CD4-positive, alpha-beta T cell treated with Interleukin-2 at 100 ng/mL for 4 hours (primary cell): ENCODE measurements at places on chromosomes 7 and 10.
A peak's percentile ranks its signal among the peaks of the same experiment; 100 is the strongest.

DNA sequence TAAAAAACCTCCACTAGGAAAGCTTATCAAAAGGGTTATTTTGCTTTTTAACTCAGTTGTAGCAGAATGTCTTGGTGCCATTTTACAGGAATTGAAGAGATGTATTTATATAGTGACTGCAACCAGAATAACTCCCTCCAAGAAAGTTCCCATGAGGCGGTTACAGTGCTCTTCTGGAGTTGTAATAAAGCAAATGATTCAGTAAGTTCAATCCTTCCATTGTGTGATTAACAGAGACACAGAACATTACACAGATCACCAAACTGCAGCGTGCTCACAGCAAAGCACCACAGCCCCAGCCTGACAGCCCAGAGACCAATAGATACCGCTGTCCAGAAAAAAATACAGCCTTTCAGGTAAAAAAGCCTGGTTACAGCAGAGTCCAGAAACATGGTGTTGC lies 21.9 kb upstream of the CABCOCO1 start:
- DNase-seq: no peak

DNA sequence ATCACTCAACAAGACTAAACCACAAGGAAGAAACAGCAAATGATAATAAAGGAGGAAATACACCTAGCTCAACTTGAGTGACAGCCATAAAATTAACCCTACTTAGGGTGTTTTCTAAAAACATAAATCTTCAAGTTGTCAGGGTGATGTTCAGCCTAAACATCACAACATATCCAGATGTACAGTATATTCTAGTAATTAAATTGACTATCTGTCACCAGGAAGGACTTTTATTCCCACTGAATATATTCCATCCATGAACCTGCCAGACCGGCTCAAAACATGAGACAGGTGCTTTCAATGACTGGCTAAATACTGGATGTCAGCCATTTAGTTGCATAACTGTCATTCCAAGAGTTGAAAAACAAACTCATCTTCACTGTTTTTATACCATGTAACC lies 298.1 kb upstream of the NEBL start:
- no peak for DNase-seq

- DNase-seq: peak; percentile 73
These were observed 29.8 kb downstream of the C10orf67 start for GRCh38 chr10:23314835-23315239.

DNA sequence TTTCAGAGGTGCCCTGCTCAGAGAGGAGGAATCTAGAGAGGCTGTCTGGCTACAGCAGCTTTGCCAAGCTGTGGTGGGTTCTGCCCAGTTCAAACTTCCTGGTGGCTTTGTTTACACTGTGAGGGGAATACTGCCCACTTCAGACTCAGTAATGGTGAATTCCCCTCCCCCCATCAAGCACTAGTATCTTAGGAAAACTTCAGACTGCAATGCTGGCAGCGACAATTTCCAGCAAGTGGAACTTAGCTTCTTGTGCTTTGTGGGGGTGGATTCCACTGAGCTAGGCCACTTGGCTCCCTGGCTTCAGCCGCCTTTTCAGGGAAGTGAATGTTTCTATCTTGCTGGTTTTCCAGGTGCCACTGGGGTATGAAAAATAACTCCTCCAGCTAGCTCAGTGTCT lies 42.8 kb downstream of the CYP2C8 start:
- no peak for DNase-seq

DNA sequence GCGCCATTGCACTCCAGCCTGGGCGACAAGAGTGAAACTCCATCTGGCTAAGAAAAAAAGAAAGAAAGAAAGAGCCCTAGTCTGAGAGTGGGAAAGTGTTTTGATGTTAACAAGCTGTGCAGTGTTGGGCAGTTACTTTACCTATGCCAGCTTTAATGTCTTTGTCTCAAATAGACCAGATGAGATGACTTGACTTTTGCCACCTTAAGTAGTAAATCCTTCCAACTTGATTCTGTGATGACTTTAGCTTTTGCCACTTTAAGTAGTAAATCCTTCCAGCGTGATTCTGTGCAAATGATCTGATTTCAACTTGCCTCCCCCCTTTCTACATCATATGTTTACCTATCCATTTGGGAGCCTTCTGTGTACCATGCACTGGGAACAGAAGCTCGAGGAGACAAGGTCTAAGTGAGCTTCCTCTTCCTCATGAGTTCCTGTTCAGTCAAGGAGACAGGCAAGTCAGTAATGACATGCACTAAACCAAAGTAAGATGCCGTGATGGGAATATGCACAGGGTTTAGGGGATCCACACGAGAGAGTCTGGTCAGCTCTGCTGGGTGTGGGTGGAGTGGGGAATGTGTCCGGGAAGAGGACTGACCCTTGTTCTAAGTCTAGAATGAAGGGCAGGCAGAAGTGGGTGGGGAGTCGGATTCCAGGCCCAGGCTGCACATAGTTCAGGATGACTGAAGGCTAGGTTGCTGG lies 17.2 kb downstream of the INPP5F start:
- no peak for DNase-seq

- DNase-seq: no peak
These were observed 135.2 kb downstream of the CYP26A1 start for GRCh38 chr10:93208717-93209464.

DNA sequence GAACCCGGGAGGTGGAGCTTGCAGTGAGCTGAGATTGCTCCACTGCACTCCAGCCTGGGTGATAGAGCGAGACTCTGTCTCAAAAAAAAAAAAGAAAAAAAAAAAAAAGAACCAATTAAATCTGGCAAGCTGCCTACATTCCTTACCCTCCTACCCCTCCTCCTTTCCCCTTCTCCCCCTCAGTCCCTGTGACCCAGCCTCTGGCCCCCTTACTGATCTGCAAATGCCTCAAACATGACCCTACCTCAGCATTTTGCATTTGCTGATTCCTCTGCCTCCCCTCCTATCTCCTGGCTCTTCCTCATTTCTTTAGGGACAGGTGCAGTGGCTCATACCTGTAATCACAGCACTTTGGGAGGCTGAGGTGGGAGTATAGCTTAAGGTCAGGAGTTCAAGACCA lies 19.3 kb downstream of the CDHR3 start:
- no peak for DNase-seq

GRCh38 chr7:18177815-18178660 lies 150.4 kb upstream of the PRPS1L1 start:
- no peak for DNase-seq

- DNase-seq: no peak
These were observed 33.1 kb downstream of the NAPEPLD start for GRCh38 chr7:103115771-103116170.

- no peak for DNase-seq
These were observed 145.4 kb downstream of the NEURL1 start for GRCh38 chr10:103638948-103639347.

- no peak for DNase-seq
These were observed 972 bp downstream of the PAOX start for GRCh38 chr10:133379801-133380666.

DNA sequence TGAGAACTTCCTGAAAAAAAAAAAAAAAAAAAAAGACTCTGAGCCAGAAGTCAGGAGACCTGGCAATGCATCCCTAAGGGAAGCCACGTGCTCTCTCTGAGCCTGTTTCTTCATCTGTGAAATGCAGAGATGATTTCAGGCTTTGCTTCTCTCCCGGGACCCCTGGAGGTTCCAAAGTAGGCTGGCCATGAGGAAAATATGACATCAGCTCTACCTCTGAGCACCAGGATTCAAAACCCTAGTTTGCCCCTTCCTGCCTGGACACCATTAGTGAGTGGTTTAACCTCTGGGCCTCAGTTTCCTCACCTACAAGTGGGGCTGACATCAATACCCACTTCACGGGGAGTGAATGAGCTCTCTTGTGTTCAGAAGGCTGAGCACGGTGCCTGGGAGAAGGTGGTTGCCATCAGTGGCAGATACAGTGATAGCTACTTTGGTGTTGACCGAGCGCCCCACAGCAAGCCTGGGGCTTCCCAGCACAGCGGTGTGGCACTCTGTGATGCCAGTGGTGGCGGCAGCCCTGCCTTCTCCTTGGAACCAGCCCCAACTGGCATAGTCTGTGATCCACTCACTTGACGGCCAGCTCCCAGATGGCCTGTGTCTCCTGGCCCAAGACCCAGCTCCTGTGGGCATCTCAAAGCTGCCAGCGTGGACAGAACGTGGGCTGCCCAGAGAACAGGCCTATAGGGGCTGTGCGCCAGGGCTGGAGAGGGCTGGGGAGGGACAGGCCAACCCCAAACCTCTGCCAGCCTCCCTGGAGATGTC lies 153.1 kb upstream of the UNC5B start:
- no peak for DNase-seq

- no peak for DNase-seq
These were observed 34.7 kb upstream of the KMT2E start for GRCh38 chr7:104979167-104979841.

- DNase-seq: no peak
These were observed 72.2 kb upstream of the DLX6 start for GRCh38 chr7:96933067-96933645.

DNA sequence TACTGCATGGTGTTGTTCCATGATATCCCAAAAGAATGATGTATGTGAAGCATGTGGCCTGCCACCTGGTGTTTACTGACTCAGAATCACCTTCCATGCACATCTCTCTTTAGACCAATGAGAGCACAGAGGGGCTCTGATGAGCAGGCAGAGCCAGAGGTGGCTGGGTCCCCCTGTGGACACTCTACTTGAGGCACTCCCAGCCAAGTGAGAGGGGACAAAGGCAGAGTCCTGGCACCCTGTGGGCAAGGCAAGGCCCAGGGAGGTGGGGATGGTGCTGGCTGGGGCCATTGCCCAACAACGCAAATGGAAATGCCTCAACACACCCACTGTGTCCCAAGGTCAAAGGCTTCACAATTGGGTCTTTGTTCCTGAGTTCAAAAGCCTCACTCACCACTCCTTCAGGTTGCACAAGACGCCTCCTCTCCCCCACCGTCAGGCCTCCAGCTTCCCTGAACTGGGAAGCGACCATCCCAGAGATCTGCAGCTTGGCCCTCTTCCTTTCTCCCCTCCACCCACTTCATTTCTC lies 164.6 kb downstream of the NEURL1 start:
- DNase-seq: no peak

- peak; percentile 61 for DNase-seq
These were observed 12.5 kb upstream of the EBLN1 start for GRCh38 chr10:22230158-22230833.

DNA sequence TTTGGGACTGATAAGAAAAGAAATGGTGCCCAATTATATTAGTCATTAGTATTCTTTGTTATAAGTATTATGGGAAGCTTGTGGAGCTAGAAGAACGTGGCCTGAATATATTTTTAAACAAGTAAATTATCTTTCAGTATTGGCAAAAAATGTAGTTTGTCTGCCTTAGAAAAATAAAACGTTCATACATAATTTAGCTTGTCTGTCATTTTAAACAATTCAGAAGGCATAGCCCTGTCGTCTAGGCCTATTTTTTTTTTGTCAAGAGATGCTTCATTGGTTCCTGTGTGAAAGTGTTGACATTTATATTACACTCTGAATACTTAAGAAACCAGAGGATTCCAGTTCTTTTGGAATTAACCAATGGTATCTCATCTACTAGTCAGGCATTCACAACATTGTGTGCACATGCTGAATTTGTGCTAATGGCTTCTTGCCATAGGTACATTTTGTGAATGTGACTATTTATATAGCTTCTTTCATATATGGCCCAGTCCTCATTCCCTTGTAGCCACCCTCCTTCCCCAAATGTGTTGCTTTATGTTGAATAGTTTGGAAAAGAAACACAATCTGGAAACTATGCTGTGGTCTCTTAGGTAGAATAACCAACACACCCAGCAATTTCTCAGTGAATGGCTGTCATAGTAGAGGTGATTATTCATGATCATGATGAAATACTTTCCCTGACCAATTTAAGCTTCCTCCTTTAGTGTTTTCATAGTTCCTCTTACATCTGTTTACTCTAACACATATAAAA lies 435.8 kb downstream of the EXOC4 start:
- DNase-seq: no peak

DNA sequence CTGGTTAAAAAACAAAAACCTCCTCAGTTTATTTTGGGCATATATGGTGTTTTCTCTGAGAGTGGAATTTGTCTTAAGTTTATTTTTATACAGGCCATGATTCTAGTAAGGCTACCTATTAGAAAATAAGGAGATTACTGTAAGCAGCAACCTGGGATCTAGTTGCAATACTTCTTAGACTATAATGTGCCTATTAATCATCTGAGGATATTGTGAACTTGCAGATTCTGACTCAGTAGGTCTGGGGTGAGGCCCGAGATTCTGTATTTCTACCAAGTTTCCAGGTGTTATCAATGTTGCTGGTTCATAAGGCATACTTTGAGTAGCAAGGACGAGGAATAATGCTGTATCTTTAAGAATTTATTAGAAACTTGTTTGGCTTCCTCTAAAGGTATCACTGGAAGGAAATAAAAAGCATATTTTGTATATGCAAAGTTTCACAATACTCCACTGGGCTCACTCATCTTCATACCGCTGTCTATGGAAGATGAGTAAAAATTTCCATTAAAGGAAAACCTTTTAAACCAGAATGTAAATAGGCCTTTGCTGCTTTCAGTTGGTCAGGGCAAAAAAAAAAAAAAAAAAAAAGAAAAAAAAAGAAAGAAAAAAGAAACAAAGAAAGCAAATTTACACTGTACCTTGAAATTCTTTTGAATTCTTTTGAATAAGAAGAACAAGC lies 105.8 kb downstream of the BMPER start:
- DNase-seq: no peak

- no peak for DNase-seq
These were observed 48.2 kb downstream of the SHOC2 start for GRCh38 chr10:110967645-110968044.

- no peak for DNase-seq
These were observed 82.7 kb downstream of the FAM204A start for GRCh38 chr10:118259288-118259906.

DNA sequence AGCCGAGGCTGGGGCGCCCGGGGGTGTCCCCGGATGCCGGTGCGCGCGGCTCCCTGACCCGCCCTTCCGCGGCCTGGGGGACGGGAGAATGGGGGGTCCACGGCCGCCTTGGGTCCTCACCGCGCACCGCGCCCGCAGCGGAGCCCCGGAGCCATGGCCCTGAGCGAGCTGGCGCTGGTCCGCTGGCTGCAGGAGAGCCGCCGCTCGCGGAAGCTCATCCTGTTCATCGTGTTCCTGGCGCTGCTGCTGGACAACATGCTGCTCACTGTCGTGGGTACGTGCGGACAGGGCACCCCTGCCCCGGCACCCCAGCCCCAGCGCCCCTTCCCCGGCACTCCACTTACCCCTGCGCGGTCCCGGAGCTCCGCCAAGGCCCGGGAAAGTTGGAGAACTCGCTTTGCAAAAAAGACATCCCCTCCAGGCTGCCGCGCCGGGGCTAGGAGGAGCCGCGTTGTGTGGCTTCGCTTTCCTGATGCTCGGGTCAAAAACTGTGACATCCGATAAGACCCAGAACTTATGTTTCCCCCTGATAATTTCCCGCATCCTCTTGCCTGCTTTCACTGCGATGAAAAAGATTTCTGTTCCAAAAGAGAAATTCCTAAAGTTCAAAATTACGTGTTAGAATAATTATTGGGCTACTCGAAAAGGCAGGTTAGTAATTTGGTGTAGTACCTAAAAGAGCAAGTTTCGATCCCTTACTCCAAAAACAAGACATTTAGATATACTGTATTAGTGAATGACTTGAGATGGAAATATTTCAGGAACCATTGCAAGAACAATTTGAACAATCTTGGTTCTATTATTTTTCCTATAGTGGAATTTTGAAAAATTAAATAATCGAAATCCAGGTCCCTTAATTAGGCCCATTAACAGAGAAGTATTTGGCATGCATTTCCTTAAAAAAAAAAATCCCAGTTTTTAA lies 888 bp downstream of the SLC18A2 start:
- DNase-seq: no peak

GRCh38 chr10:131222986-131223385 lies 88.5 kb downstream of the TCERG1L start:
- DNase-seq: no peak
